ENCODE measurements at places on chromosomes 12 and 14. TPM values are rescaled to one million over a fixed set of nuclear protein-coding genes. Genes with fewer than 3 reads are reported as not detected.

Gene FGD6
- total RNA-seq: 2.5 TPM

Gene DLST
- 45.3 TPM for total RNA-seq

Gene PPP4R4
- 0.36 TPM for total RNA-seq

Gene ALDH2
- 0.36 TPM for total RNA-seq

Gene SCN8A
- 0.60 TPM for total RNA-seq

Gene GCH1
- total RNA-seq: 1.3 TPM

Gene NFE2
- 0.39 TPM for total RNA-seq

Gene CKB
- 8.8 TPM for total RNA-seq

Gene ADAM20
- total RNA-seq: 0.12 TPM

Gene ALX1
- total RNA-seq: 18.6 TPM

Gene TAS2R43
- 0.36 TPM for total RNA-seq

Gene PMCH
- not detected for total RNA-seq

Gene RND1
- total RNA-seq: not detected

Gene STAC3
- total RNA-seq: 0.84 TPM

Gene CACNA1C
- 0.98 TPM for total RNA-seq

Gene ST8SIA1
- 1.7 TPM for total RNA-seq

Gene TAS2R13
- 0.48 TPM for total RNA-seq

Gene LHX5
- not detected for total RNA-seq

Gene MYH6
- total RNA-seq: not detected

Gene TAS2R9
- not detected for total RNA-seq

Gene NTF3
- 8.6 TPM for total RNA-seq

Gene IFNG
- total RNA-seq: not detected

Gene CLEC9A
- not detected for total RNA-seq

Gene KRT75
- not detected for total RNA-seq

Gene SLC24A4
- total RNA-seq: not detected

Gene SRRM4
- total RNA-seq: not detected

Gene BATF
- total RNA-seq: 3.9 TPM

Gene RHEBL1
- total RNA-seq: 13.2 TPM

Gene ESRRB
- not detected for total RNA-seq

Gene CCDC175
- total RNA-seq: not detected

Gene KERA
- total RNA-seq: not detected

Gene CLEC12A
- not detected for total RNA-seq

Gene TGFB3
- total RNA-seq: 1.8 TPM

Gene CEP170B
- 5.9 TPM for total RNA-seq

Gene APPL2
- total RNA-seq: 17.8 TPM

Gene PSMA6
- total RNA-seq: 402 TPM

Gene ANKRD33
- not detected for total RNA-seq

Gene SLC17A8
- not detected for total RNA-seq

Gene ARHGDIB
- 175 TPM for total RNA-seq

Gene IFNG-AS1
- total RNA-seq: not detected

Gene PRH2
- total RNA-seq: not detected

Gene PLEKHH1
- 2.6 TPM for total RNA-seq

Gene OR5AU1
- total RNA-seq: not detected

Gene CMA1
- not detected for total RNA-seq

Gene TNFAIP2
- total RNA-seq: 32.0 TPM

Gene AICDA
- total RNA-seq: not detected

Gene CABP1
- not detected for total RNA-seq

Gene GPR68
- 16.7 TPM for total RNA-seq

Gene AVPR1A
- not detected for total RNA-seq

Gene GPR84
- total RNA-seq: not detected

Gene PLA2G1B
- not detected for total RNA-seq

Gene TMTC1
- 0.84 TPM for total RNA-seq

Gene KSR2
- total RNA-seq: 0.24 TPM

Gene ALG10
- total RNA-seq: 12.4 TPM

Gene CLEC2B
- 53.2 TPM for total RNA-seq

Gene SNAPC1
- total RNA-seq: 37.4 TPM

Gene KRT77
- not detected for total RNA-seq

Gene IFI27
- 11.3 TPM for total RNA-seq

All from RPMI7951 (cell line).